Fibroblast of skin of scalp (primary cell): ENCODE measurements at places on chromosomes 1 and 21.
A peak's percentile ranks its signal among the peaks of the same experiment; 100 is the strongest.

- no peak for DNase-seq
Observed at GRCh38 chr21:45444385-45444784, 39.4 kb downstream of the COL18A1 start.

DNA sequence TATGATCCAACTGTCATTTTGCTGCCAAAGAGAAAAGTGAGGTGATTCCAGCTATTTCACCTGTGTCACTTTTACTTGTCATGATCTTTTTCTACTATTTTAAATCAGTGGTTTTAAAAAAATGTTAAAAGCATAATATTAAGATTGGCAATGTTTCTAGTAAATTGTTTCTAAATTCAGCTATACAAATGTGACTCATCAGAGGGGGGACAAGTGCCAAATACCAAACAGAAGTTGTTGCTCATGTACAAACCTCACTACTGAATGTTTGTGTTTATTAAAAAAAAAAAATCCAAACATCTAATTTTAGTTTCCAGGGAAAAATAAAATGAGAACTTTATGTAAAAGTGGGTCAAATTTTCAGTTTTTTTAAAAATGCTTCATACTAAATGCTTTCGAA is 346.2 kb upstream of the SNX7 start:
- peak; percentile 80 for DNase-seq

- DNase-seq, result no peak
Observed at GRCh38 chr1:153190373-153190772, 12.9 kb upstream of the LELP1 start.

DNA sequence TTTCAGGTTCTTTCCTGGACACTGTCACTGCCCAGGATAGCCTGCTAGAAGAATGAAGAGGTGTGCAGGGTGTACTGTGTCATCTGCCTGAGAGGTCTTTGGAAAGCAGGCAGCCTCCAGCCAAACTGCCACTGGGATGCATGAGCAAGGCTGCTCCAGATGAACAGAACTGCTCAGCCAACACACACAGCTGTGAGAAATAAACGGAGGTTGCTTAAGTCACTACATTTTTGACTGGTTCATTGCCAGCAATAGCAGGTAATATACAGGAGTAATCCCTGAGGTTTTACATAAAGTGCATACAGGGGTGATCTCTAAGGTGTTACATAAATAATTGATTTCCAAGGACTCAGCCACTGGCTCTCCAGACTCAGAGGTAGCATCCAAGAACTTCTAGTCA is 516.9 kb downstream of the BRINP3 start:
- DNase-seq, result no peak

DNA sequence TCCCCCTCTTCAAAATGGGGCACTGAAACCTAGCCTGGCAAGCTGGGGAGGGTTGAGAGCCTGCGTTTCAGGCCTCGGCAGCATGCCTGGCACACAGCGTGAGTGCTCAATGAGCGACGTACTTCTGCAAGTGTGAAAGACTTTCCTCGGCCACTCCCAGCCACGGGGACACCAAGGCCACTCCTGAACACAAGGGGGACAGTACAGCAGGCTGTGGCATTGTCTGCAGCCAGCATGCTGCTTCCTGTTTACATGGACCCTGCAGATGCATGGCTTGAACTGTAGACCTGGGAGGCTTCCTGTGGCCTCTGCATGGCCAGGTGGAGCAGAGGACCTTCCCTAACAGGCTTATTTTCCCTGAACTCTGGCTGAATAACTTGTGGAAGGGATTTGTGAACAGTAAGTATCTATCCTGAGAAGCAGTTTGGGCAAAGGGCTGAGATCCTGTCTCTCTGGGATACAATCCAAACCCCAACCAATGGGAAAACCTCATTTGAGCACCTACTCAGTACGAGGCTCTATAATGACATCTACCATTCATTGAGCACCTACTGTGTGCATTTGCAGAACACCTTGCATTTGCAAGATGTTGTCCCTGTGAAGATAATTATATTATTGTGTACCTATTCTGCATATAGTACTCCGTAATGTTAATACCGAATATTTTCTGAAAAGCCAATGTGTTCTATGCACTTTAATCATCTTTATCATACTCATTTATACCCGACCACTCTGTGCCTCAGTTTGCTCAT is 9.9 kb upstream of the HSPG2 start:
- no peak for DNase-seq

- no peak for DNase-seq
Observed at GRCh38 chr1:36534711-36535412, 52.1 kb upstream of the CSF3R start.
